NCI-H1417 (cell line): ENCODE measurements at places on chromosomes 12 and 14.
A peak's percentile ranks its signal among the peaks of the same experiment; 100 is the strongest.

GRCh38 chr14:99732436-99733210 lies 48.5 kb downstream of the CYP46A1 start:
- no peak for DNase-seq

DNA sequence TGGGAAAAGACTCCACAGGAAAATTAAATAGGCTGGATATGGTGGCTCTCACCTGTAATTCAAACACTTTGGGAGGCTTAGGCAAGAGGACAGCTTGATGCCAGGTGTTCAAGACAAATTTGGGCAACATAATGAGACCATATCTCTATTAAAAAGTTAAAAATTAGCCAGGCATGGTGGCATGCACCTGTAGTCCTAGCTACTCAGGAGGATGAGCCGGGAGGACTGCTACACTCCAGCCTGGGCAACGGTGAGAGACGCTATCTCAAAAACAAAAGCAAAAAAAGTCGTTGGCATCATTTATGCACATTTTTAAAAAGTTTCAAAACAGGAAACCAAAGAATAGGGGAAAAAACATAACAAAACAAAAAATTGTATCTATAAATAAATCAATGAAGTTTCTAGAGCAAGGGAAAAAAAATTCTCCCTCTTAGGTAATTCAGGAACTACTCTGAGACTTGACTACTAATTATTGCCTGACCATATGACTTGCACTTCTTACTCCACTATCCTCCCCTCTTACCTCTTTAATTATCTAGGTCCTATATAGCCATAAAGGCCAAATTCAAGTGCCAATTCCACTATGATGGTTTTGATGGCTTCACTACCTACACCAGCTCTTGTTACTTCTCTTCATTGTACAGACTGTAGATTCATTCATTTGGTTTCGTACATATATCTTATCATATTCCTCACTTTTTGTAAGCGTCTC lies 1.6 kb downstream of the METTL3 start:
- DNase-seq, result no peak

- peak; percentile 91 for DNase-seq
Observed at GRCh38 chr12:56487448-56488040, 417 bp downstream of the GLS2 start.

DNA sequence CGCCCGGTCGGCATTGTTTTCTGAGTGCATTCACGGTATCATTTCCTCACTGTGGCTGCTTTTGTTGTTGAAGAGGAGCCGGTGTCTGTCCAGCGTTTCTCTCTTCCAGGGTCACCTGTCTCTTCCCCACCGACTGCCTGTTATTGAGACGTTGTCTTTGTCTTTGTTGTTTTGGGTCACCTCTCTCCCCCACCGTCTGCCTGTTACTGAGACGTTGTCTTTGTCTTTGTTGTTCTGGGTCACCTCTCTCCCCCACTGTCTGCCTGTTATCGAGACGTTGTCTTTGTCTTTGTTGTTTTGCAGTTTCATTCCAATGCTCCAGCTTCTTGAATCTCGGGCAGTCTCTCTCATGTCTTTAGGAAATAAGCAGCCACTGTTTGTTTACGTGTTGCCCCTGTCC lies 69.9 kb downstream of the DDX51 start:
- no peak for DNase-seq

DNA sequence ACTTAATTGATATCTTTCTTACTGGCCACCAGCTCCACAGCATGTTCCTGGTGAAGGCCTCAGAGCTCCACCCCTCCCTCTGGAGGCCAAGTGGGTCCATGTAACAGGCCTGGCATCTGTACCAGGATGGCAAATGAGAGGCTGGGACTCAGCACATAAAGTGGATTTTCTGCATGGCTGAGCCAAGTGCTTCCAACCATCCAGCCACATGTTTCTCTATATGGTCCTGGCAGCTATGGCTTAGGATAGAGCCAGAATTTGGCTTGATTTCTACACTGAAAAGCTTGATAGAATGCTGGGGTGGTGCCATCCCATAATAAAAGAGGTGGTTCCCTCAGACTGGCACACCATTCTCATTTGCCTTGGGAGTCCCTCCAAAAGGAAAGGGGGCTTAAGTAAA lies 94.1 kb downstream of the PAX9 start:
- DNase-seq, result no peak

DNA sequence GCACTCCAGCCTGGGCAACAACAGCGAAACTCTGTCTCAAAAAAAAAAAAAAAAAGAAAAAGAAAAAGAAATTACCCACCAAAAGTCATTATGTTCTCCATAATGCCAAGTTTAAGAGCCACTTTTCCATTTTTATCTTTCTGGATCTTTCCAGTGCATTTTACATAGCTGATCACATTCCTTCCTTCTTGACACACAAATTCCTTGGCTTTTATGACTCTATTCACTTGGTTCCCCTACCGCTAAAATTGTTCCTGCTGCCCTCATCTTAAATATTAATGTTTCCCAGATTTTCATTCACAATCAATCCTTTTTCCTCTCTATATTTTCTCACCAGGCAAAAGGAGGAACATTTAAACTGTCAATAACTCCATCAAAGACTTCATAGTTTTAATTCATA lies 20.2 kb downstream of the KLHL28 start:
- DNase-seq, result no peak

- DNase-seq, result no peak
Observed at GRCh38 chr14:24237463-24237955, 4.8 kb downstream of the GMPR2 start.

DNA sequence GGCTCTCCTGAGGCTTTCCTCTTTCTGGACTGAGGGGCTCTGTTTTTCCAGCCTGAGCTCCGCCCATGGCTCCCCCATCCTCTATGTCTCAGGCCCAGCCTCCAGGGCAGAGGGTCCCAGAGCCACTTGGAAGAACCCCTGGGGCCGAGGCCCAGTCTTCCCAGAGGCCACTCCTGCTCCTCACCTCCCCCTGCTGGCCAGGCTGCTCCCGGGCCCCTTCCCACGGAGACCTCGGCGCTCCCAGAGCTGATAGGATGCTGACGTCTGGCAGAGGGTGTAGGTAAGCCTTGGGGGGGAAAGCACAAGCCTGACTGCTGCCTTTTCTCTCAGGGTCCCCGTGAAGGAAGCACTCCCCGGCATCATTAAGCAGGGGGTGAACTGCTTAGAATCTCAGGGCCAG lies 51.4 kb downstream of the ERH start:
- no peak for DNase-seq

- no peak for DNase-seq
Observed at GRCh38 chr14:54747616-54748015, 155.0 kb downstream of the GCH1 start.

GRCh38 chr14:100862793-100863192 lies 36.9 kb downstream of the MEG3 start:
- no peak for DNase-seq

DNA sequence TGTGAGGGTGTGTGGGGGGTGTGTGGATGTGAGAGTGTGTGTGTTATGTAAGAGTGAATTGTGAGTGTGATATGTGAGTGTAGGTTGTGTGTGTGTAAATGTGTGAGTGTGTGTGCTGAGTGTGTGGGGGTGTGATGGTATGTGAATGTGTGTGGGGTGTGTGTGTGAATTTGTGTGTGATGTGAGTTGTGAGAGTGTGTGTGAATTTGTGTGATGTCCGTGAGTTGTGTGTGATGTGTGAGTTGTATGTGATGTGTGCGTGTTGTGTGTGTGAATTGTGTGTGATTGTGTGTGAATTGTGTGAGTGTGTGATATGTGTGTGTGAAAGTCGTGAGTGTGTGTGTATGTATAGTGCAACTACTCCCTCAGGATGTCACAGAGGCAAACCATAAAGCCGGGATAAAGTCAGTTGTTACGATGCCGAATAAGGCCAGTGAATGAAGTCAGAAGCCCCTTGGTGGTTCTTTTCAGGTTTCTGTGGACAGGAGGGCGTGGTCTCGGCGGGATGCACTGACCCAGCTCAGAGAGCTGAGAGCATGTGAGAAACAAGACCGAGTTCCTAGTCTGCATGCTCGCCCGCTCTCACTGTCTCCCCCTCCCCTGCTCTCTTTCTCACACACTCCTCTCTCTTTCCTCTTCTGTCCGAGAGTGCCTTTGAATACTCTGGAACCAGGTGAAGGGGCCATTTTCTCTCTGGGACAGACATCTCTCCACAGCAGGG lies 71.8 kb upstream of the MAX start:
- no peak for DNase-seq

- DNase-seq, result peak; percentile 55
Observed at GRCh38 chr14:78567343-78567742, 397.2 kb downstream of the NRXN3 start.

DNA sequence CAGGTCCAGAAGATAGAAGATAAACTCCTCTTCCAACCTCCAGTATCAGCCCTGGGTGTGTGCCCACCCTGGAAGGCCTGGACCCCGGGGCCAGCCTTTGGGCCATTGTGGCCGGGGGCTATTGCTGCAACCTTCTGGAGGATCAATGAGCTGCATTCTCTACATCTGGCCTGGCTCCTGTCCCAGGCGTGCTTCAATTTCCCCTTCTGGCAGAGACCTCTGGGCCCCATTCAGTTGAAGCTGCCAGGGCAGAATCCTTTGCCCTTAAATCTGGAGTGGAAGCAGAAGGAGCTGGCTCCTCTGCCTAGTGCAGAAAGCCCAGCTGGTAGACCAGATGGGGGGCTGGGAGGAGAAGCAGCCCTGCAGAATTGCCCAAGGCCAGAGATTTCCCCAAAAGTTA lies 10.0 kb downstream of the NYNRIN start:
- no peak for DNase-seq

DNA sequence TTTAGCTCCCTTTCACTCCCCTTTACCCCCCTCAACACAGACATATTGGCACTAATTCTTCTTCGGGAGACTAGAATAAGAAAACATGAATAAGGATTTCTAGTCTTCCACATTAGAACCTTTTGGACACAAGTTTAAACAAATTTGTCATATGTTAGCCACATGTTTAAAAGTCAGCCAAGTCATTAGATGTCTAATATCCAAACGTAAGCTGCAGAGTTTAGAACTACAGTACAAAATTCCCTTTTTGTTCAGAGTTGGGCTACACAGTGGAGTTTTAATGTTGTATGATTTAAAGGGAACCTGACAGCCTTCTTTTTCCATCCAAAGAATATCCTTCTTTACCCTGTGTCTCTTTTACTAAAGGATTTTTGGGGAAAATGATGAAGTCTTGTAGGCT lies 79.8 kb downstream of the PDE6H start:
- DNase-seq, result no peak

GRCh38 chr12:98399532-98399931 lies 115.9 kb upstream of the TMPO start:
- peak; percentile 59 for DNase-seq

DNA sequence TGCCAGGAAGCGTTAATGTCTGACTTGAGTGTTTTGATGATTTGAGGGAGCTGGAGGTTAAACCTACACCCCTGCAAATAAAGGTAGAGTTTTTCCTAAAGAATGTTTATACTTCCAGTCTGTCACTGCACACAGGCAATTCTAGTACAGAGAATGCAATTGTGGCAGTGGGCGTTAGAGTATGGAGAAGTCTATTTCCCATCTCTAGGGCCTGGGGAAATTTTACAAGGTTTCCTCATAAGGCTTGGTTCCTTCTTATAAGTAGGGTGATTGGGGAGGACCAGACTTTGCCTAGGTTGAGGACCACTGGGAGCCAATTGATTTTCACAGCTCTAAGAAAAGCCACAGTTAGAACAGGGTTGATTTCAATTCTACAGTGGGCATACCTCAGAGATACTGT lies 44.3 kb downstream of the IFNG start:
- no peak for DNase-seq

DNA sequence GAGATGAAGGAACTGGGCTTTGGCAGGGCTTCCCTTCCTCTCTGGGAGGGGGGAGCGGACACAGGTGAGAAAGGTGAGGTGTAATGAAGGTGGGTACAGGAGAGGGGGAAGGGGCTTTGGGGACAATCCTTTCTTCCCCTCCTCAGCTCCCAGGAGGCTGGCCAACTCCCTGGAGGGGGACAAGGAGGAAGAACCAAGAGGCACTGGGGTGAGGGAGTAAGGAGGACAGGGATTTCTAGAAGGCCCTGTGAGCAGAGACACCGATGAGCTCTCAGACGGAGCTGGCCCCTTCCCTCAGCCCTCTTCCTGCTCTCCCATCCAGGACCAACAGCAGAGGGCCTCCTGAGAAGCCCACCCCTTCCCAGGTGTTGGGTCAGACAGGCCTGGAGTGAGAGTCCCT lies 53.4 kb downstream of the PLEKHG3 start:
- DNase-seq, result no peak

- no peak for DNase-seq
Observed at GRCh38 chr12:24997496-24997895, 48.6 kb upstream of the BCAT1 start.

GRCh38 chr12:56321027-56321426 lies 5.2 kb upstream of the CNPY2 start:
- no peak for DNase-seq

GRCh38 chr12:28830491-28830890 lies 318.6 kb upstream of the FAR2 start:
- DNase-seq, result no peak

DNA sequence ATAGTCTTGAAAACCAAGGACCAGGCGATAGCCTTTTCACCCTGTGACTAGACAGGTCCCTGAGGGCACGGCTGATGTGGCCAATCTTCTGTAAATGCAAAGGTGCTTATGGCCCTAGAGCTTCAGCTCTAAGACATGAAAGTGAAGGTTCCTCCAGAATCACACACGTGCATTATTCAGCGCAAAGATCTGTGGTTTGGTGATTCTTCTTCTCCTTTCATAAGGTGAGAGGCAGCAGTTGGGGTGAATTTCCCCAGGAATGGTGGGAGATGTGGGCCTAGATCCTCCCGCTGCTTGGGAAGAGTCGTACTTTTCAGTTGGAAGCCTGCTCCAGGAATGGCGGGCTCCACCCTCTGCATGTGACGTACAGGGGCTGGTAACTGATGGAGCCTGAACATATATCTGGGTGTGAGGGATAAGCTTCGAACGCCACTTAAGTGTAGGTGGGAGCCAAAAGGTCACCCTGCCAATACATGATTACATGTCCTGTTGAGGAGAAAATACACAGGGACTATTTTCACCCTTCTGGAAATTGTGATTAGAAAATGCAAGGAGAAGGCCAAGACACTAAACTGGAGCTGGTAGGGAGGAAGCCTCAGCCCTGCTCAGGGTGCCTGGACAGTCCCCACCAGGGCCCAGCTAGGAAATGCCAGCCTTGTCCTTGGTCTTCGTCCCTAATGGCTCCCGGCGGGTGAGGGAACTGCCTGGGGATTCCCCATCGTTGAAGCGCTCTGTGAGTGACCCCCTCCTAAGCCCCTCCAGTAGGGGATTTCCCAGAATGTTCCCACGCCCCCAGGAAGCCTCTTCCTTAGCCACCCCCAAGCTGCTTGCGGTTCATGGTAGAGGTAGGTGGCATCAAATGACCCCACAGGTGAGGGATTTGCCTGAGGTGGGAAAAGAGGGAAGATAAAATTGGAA lies 17.6 kb downstream of the BATF start:
- DNase-seq, result no peak

- DNase-seq, result no peak
Observed at GRCh38 chr12:87756721-87757120, 272.5 kb downstream of the C12orf50 start.

GRCh38 chr12:2959505-2960389 lies 550 bp downstream of the TEAD4 start:
- DNase-seq, result peak; percentile 63

- DNase-seq, result peak; percentile 69
Observed at GRCh38 chr12:65025136-65025535, 96.0 kb downstream of the WIF1 start.

GRCh38 chr12:76274420-76275083 lies 73.7 kb downstream of the BBS10 start:
- DNase-seq, result no peak

GRCh38 chr12:18224745-18225144 lies 36.6 kb upstream of the PIK3C2G start:
- peak; percentile 58 for DNase-seq
